ENCODE measurements at places on chromosomes 1 and 21.

GRCh38 chr21:25283720-25284119, 323.6 kb downstream of the MRPL39 start:
- peak; percentile 21 for DNase-seq

DNA sequence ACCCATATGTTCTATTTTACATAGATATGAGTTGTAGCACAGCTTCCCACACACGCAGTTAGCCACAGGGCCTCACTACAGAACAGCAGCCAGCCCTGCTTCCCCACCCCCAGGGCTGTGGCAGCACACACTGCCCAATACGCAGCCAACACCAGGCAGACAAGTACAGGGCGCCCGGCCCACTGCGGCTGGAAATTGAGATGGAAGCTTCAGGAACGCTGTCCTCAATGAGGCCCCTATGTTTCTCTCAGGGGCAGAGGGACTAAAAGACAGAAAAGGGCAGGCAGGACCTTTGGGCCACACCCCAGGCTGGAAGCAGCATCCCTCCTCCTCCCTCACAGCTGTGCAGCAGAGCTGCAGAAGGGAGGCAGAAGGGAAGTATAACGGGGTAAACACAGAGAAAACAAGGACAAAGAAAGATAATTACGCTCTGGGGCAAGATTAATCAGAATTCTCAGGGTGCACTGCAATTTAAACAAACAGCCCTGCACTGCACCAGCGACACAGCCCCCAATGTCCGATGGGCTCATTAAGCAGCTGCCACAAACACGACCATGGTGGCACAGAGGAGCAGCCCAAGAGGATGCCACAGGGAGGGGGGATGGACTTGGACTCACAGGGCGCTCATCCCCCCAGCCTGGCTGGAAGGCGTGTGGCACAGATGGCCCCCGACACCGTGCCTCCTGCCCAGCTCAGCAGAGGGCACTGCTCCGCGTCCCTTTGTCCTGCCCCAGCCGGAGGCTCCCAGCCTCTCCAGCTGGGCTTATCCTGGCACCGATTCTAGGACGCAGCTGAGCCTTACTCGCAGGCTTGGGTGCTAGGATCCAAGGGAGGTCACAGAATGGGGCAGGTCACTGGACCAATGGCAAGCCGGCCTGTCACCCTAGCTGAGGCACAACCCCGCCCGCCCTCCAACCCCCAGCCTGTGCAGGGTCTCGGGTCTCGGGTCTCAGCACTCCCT, 14.2 kb downstream of the WDR4 start:
- DNase-seq, result no peak

DNA sequence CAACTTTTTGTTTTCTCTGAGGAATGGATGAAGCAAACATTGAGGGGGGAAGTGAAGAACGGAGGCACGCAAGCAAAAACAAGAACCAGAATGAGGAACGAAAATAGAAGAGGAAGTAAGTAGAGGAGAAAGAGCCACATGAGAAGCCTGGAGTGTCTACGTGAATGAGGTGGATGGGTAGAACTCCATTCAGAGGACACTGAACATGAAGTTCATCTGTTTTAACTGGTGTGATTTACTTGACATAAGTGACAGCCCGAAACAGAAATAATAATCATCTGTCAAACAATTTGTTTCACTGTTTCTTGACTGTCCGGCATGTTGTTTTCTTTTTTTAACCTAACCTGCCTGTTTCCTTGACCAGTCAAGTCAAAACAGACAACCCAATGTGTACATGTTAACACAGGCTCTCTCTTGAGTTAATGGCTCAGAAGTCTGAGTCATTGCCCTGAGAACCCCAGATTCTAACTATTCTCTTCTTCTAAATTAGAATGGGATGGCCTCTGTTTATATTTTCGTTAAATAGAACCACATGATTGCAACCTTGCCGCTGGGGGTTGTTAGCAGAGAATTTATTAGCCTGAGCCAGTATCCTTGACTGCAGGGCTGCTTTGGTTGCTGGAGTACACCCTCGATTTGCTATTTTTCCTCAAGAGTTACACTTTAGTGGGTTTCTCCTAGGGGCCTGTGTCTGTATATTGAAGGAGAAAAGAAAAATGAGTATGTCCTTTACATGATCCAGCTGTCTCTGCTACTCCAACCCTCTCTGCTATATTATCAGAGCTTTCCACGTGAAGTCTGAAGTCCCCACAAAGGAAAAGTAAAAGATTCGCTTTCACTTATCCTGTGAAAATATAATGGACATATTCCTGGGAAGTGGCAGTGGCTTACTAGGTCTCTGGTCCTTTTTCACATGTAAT, 151.7 kb downstream of the ZC3H11B start:
- DNase-seq, result no peak

GRCh38 chr1:231786126-231786525, 159.5 kb downstream of the DISC1 start:
- DNase-seq, result no peak

Measured in SK-N-DZ (cell line).